G401 (cell line): ENCODE measurements at places on chromosomes 16 and 17. TPM values are rescaled to one million over a fixed set of nuclear protein-coding genes. Genes with fewer than 3 reads are reported as not detected.

DNA sequence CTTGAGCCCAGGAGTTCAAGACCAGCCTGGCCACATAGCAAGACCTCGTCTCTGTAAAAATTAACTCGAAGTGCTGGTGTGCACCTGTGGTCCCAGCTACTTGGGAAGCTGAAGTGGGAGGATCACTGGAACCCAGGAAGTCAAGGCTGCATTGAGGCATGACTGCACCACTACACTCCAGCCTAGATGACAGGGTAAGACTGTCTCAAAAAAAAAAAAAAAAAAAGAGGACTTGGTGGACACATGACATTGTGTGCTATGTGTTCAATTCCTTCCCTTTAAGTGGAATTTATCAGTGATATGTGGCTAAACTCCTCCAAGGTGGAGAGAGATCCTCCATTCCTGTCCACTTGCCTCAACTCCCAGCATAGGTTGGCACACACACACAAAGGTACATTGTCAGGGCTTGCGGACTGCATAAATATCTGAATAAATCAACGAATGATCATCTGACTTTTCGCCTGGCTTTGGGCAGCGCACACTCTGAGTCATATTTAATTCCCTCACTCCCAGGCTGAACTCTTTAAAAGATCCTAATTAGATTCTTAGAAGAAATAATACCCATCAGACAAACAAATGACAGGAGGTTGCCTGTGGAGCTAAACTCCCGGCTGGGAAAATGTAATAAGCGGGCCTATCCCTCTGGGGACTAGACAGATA lies 25.0 kb upstream of the SYT17 start:
- no peak for DNase-seq

DNA sequence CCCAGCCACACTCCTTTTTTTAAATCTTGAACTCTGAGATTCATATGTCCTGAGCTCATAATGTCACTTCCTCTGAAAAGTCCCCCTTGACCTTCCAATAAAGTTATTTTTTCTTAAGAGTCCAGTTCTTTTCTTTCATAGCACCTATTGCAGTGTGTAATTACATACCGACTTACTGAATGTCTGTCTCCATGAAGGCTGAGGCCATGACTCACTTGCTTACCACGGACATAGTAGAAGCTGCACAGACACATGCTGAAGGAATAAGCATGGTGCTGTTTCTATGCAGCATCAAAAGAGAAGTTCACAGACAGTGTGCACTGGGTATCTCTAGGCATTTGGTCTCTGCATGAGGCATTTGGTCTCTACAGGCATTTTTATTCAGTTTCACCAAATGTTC lies 77.2 kb downstream of the C17orf67 start:
- DNase-seq = no peak

DNA sequence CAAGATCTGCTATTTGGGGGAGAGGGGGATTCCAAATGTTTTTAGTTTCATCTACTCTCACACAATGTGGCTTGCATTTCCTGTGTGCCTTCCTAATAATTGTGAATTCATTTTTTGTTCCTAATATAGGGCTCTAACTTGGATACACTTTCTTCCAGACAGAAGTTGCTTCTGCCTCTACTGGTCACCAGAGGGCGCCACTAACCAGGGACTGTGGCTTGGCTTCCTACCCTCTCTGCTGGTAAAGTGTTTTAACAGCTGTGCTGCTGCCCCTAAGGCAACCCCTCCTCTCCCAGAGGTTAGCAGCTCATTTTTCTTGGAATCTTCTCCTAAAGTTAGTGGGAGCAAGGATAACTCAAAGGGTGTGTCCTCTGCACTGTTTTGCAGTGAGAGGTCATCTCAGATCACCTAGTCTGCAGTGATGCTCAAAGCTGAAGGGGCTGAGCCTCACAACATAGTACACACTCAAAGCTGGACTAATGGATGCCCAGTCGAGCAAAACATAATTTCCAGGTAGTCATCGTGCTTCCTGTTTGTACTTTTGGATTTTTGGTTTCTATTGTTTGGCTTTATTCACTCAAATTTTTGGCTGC lies 5.0 kb upstream of the PRSS54 start:
- DNase-seq = no peak

DNA sequence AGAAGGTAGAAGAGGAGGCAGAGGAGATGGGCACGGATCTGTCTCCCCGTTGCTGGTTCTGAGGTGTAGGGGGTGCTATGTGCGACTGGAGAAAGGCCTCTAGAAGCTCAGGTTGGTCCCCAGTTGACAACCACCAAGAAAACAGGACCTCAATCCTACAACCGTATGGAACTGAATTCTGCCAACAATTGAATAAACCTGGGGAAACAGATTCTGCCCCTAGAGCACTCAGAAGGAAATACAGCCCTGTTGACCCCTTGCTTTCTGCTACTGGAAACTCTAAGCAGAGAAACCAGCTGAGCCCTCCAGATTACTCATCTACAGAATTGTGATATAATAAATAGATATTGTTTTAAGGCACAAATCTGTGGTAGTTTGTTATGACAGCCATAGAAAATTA lies 313.0 kb upstream of the GOT2 start:
- no peak for DNase-seq

Gene OR1A1
- not detected in 2 replicates for total RNA-seq

DNA sequence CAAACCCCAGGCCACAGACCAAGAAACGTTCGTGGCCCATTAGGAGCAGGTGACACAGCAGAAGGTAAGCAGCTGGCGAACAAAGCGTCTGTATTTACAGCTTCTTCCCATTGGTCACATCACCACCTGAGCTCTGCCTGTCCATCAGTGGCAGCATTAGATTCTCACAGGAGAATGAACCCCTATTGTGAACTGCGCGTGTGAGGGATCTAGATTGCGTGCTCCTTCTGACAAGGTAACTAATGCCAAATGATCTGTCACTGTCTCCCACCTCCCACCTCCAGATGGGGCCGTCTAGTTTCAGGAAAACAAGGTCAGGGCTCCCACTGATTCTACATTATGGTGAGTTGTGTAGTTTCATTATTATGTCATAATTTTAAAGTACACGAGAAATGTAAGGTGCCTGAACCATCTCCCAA lies 186.3 kb downstream of the CPPED1 start:
- DNase-seq = no peak

- DNase-seq = no peak
Observed at GRCh38 chr17:36728030-36728991, 126.9 kb downstream of the MRM1 start.

DNA sequence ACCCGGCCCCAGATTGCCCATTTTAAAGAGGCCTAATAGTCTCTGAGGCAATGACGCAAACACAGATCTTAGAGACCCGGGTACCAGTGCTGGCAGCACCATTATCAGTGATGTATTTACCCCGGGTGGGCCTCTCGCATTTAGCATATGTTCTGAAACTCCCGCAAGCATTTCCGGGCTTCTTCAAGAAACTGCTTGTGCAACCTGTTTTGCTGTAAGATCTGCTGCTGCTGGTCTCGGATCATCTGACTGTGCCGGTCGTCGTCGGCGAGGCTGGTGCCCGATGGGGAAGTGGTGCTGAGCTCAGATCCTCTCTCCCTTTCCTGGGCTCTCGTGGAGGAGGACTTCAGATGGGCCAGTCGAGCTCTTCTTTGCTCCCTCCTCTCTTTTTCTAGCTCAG lies 12.5 kb downstream of the CEP295NL start:
- no peak for DNase-seq

Gene RNF112
- 0.18 TPM in 1 of 2 replicates, not detected in the other for total RNA-seq

GRCh38 chr17:10757647-10758046 lies 27.8 kb upstream of the TMEM220 start:
- DNase-seq = no peak

GRCh38 chr16:11510178-11510973 lies 76.3 kb downstream of the LITAF start:
- peak; percentile 72 for DNase-seq

Gene GRAPL
- total RNA-seq = not detected in 2 replicates

DNA sequence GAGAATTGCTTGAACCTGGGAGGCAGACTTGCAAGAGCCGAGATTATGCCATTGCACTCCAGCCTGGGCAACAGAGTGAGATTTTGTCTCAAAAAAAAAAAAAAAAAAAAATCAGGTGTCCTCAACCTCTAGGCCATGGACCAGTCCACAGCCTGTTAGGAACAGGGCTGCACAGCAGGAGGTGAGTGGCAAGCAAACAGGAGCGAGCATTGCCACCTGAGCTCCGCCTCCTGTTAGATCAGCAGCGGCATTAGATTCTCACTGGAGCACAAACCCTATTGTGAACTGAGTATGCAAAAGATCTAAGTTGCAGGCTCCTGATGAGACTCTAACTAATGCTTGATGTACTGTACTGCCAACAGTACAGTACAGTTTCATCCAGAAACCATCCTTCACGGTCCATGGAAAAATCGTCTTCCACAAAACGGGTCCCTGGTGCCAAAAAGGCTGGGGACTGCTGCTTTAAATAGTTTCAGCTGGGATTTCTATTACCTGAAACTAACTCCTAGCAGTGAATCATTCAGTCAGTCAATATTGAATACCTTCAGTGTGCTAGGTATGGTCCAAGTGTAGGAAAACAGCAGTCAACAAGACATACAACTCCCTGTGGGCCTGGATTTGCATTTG lies 56.3 kb upstream of the DHX40 start:
- peak; percentile 68 for DNase-seq

DNA sequence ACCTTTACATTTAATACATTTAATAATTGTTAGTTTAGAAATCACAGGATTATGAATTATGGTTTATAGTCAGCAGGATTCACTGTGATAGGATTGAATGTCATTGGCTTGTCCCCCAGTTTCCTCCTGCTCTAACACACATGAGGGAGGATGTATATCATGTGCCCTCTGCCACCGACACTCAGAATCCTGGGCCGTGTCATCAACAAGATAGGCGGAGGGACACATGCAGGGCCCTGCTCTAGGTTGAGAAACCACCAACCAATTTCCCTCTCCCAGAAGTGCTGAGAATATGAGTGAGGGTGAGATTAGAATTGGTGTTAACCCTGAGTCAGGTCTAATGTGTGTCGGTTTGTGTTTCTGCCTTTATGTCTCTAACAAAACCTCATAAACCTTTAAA lies 85.1 kb downstream of the CES1 start:
- no peak for DNase-seq

DNA sequence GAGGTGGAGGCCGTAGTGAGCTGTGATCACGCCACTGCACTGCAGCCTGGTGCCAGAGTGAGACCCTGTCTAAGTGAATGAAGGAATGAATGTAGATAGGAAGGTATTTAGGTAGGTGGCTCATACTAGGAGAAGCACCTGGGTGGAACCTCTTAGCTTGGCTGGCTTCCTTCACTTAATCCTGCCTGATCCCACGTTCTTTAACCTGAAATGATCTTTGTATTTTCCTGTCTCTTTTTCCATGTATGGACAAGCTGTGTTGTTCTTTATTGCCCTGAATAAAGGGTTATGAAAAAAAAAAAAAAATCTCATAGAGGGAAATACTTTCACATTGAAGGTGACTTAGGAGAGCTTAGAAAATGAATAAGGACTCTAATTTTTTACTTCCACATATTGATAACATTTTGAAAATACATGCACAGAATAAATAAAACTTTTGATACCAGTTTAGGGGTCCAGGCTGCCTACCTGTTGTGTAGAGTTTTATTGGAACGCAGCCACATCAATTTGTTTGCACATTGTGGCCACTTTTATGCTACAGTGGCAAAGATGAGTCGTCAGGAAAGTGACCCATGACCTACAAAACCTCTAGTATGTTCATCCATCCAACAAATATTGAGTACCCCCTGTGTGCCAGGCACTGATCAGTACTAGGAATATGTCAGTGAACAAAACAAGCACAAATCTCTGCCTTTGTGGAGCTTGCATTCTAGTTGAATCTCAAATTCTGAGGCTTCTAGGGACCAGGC lies 44.6 kb downstream of the VPS35L start:
- no peak for DNase-seq

Gene PRAC2
- total RNA-seq = 9.5 and 42.2 TPM in 2 replicates

DNA sequence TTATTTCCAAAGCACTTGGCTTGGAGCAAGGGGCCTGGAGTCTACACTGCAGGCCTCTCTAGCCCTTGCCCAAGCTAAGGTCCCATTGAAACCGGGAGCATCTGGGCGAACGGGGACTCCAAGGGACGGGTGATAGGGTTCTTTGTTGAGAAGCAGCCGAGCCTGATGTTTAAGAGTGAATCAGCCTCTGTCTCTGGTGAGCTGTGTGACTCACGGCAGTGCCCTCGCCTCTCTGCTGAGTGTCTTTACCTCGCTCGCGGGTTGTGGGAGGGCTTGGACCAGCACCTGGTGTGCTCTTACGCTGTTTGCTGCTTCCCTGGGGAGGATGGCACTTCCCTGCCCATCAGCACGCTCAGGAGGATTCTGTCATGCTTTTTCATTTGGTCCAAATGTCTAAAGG lies 1.3 kb downstream of the HGS start:
- DNase-seq = no peak

Gene HS3ST3B1
- total RNA-seq = 0.37 TPM in 2 replicates

DNA sequence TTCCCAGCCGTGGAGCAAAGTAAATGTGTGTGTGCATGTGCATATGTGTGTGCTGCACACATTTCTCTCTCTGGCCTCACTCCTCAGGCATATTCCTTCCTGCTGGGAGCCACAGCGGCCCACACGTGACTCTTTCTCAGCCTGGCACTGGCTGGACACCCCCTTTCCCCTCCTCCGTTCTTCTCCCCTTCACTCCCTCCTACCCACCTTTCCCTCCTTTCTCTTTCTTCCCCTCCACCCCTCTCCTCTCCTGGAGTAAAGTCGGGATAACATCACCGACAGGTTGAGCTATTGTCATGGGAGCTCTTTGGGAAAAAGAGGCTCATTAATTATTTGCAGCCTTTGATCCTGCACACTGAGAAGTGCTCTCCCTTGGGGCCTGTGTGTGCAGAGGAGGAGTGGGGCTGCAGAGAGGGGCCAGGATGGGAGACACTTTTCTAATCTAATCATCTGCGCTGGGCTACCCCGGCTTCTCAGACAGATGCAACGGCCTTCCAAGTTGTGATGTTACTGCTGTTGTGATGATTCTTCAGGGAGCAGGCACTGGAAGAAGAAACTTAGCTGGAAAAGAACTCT lies 126.3 kb upstream of the HSBP1 start:
- DNase-seq = no peak

DNA sequence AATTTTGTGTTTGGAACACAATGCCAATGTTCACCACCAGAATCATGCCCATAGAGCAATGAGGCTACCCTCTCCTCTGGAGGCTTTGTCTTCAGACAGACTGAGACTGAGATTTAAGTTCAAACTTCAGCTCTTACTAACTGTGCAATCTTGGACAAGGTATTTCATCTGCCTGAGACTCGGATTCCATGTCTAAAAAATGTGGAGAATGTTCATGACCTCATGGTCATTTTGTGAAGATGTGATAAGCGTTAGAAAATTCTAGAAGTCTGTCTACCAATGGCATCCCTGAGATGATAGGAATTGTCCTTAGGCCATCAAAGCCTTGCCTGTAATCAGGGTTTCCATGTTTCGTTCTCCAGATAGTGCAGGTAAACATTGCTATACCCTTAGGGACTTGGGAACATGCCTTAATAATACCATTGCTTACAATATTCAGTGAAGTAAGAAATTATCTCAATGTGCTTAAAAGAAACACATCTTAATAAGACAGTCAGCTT lies 388.2 kb upstream of the MAF start:
- DNase-seq = no peak

Gene TMIGD1
- total RNA-seq = not detected in 2 replicates

- no peak for DNase-seq
Observed at GRCh38 chr17:49280061-49280460, 49.5 kb upstream of the PHOSPHO1 start.

Gene MEFV
- total RNA-seq = not detected in 2 replicates
